ENCODE measurements at places on chromosomes 4 and X. TPM values are rescaled to one million over a fixed set of nuclear protein-coding genes. Genes with fewer than 3 reads are reported as not detected.

The ARHGAP24 gene
- 43.3 TPM for total RNA-seq

The MID2 gene
- total RNA-seq: 8.8 TPM

The GAGE13 gene
- total RNA-seq: not detected

The RNF128 gene
- 18.9 TPM for total RNA-seq

The GRIA2 gene
- total RNA-seq: 1.6 TPM

The ANOS1 gene
- 0.52 TPM for total RNA-seq

Data from body of pancreas (tissue), 4 donors.